ENCODE measurements at places on chromosomes 2 and 18. TPM values are rescaled to one million over a fixed set of nuclear protein-coding genes. Genes with fewer than 3 reads are reported as not detected.

The FRZB gene
- total RNA-seq = not detected

The KIAA2012 gene
- not detected for total RNA-seq

The PSMA8 gene
- 3.6 TPM for total RNA-seq

The PRSS56 gene
- total RNA-seq = not detected

The CCDC141 gene
- total RNA-seq = 4.8 TPM

The AKAIN1 gene
- total RNA-seq = not detected

The PIKFYVE gene
- total RNA-seq = 13.6 TPM

The PNPT1 gene
- 78.0 TPM for total RNA-seq

The KCNG3 gene
- 0.29 TPM for total RNA-seq

The UGT1A3 gene
- not detected for total RNA-seq

The CCDC148 gene
- not detected for total RNA-seq

The RFTN2 gene
- not detected for total RNA-seq

The ALK gene
- not detected for total RNA-seq

The SERPINB5 gene
- not detected for total RNA-seq

All from activated naive CD8-positive, alpha-beta T cell treated with anti-CD3 and anti-CD28 coated beads for 36 hours (primary cell).